ENCODE measurements at places on chromosomes 2 and 18. TPM values are rescaled to one million over a fixed set of nuclear protein-coding genes. Genes with fewer than 3 reads are reported as not detected.

The CHRNA1 gene
- 0.90 TPM for total RNA-seq

The CERKL gene
- total RNA-seq: not detected

The GCG gene
- total RNA-seq: not detected

The POTEC gene
- not detected for total RNA-seq

The ANKRD30B gene
- not detected for total RNA-seq

The DOK6 gene
- 2.3 TPM for total RNA-seq

The LAMA3 gene
- total RNA-seq: 7.0 TPM
